ENCODE measurements at places on chromosomes 6 and 20.

- no peak for DNase-seq
Observed at GRCh38 chr20:62642666-62643520, 590 bp downstream of the SLCO4A1 start.

DNA sequence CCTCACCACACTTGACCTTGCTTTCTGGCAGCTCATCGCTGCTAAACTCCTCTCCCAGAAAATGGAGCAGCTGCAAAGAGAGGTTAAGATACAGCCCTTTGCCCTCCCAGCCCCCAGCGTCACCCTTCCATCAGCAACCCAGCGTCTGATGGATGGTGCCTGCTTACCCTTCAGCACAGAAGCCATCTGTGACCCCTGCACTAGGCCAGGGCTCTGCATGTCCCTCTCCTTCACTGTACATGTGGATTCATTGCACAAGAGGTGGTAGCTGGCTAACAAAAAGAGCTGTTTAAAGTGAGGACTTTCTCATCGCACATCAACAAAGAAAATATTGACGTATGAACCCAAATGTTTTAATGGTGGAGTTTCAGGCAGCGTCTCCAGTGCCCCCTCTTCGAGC lies 12.3 kb downstream of the LBP start:
- no peak for DNase-seq

DNA sequence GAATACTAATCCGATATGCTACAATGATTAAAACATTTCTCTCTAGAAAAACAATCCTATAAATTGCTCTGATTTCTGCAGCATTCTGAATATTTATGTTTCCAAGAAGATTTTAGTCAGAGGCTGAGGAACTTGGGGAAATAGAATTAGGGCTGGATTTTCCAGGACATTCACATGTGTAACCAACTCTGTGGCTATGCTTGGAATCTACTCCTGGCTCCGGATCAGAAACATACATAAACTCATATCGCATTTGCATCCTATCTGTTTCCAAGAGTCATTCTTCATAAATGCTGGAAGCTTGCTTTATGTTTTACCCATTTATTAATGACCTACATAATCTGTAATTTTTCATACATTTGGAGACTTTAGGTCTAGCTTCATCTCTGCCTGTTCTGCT lies 459.9 kb upstream of the MARCKS start:
- DNase-seq: no peak

DNA sequence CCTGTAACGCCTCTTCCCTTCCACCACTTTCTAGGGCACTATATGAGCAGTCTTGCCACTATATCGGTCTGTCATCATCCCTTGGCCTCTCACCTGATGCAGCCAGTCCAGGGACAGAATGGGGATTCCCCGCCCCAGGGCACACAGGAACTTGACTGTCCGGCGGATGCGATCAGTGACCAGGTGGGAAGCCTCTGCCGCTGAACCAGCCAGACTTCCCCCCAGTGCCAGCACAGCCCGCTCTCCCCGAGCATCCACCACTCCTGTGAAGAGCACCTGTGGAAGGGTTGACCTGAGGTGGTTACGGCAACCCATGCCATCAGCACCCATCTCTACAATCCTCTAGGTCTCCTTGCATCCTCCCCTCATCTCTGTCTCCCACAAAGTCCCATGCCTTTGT lies 12.2 kb upstream of the NRM start:
- no peak for DNase-seq

DNA sequence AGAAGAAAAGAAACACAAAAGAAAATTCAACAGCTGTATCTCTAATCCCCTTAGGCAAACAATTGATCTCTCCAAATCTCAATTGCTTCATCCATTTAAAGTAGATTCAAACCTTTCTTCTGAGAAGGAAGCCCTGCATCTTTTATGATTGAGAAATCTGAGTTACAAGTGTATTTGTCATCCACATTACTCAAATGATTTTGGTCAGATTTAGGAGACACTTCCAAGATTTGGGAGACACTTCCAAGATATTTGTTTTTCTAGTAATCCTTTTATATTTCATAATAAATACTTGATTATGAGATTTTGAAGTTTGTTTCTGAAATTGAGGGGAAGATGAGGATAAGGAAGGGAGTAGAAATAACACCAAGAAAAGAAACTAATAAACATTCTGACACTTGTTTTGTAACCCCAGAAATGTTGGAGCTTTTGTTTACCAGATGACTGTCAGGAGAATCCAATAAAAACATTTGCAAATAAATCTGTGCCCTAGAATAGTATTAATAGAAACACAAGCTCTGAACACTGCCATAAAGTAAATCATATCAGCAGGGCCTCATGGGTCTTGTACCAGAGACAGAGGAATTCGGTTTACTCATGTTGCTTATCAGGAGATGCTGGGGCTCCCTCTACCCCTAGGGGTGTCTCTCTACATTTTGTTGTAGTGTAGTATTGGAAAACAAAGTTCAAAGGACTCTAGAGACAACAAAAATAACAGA lies 314.3 kb upstream of the NT5E start:
- no peak for DNase-seq

- no peak for DNase-seq
Observed at GRCh38 chr6:143695130-143695968, 17.6 kb downstream of the PHACTR2 start.

GRCh38 chr20:3658716-3659491 lies 4.3 kb downstream of the GFRA4 start:
- DNase-seq: no peak

- DNase-seq: no peak
Observed at GRCh38 chr6:69106511-69106910, 471.4 kb downstream of the ADGRB3 start.

- no peak for DNase-seq
Observed at GRCh38 chr6:118617417-118617816, 34.0 kb downstream of the CEP85L start.

DNA sequence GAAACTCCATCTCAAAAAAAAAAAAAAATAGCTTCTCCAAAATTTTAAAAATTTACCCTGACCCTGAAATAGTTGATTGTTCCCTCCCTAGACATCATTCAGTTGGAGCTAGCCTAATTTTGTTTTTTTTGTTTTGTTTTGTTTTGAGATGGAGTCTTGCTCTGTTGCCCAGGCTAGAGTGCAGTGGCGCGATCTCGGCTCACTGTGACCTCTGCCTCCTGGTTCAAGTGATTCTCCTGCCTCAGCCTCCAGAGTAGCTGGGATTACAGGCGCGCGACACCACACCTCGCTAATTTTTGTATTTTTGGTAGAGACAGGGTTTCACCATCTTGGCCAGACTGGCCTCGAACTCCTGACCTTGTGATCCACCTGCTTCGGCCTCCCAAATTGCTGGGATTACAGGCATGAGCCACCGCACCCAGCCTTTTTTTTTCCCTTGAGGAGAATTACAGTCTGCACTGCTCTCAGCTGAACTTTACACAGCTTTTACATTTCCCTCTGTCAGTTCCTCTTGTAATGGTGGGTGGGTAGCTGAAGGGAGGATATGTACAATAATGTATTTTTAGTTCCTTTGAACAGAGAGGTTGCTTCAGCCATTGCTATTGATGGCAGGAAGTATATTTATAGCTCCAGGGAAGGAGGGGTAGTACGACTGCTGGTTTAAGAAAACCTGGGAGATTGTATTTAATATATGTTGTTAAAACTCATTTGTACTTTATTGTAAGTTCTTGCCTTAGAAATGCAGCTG lies 27.7 kb downstream of the PTPRA start:
- no peak for DNase-seq

- DNase-seq: no peak
Observed at GRCh38 chr6:83371423-83371822, 59.4 kb downstream of the ME1 start.

Measured in tibial nerve (tissue), 4 donors.